Tibial nerve (tissue), 4 donors: ENCODE measurements at places on chromosomes 6 and 20. TPM values are rescaled to one million over a fixed set of nuclear protein-coding genes. Genes with fewer than 3 reads are reported as not detected.

DNA sequence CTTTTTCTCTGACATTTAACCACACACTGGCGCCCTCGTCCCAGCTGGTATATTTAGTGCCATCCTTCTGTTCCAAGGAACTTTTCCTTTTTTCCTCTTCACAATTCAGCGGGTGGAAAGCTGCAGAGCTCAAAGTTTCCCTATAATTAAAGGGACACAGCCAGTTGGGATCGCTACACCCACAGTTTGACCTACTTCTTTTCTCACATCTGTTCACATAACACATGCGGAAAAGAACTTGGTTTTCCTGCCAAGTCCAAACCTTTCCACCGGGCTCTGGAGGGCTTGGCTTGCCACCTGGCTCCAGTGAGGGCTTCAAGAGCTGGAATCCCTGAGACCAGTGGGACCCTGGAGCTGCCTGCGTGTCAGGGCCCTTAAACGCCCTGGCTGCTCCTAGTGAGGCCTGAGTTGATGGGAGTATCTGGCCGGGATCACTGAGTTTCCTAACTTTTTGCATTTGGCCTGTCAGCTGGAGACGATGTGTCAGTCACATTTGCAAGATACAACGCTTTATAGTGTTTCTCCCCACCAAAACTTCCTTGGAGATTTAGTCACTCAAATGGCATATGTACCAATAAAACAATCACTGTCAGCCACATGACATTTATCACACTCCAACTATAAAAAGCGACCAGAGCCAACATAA, 176.0 kb downstream of the SASH1 start:
- peak; percentile 49 for DNase-seq

GRCh38 chr6:45069091-45069490, 259.0 kb upstream of the RUNX2 start:
- DNase-seq, result no peak

PLCB1 gene
- total RNA-seq, result 34.7 TPM

DNA sequence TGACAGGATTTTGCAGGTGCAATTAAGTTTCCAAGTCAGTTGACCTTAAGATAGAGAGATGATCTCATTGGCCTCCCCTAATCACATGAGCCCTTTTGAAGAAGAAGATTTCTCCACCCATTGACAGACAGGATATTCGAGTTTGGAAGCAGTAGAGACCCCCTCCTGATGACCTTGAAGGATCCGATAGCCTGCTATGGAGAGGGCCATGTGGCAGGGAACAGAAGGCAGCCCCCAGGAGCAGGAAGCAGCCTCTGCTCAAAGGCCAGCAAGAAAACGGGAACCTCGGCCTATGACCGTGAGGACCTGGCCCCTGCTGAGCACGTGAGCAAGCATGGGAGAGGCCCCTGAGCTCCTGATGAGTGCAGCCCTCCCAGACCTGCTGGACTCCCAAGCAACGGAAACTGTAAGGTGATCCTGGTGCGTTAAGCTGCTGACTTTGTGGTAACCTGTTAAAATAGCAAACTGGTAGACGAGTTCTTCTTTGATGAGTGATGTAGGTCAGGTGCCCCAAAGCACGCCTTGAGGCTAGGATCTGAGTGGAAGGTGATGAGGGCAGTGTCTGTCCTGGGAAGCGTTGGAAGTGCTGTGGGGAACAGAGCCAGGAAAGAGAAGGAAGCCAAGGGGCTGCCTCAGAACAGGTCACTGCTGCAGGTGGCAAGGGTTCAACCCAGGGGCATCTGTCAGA, 18.5 kb upstream of the TUBB2A start:
- no peak for DNase-seq

DNA sequence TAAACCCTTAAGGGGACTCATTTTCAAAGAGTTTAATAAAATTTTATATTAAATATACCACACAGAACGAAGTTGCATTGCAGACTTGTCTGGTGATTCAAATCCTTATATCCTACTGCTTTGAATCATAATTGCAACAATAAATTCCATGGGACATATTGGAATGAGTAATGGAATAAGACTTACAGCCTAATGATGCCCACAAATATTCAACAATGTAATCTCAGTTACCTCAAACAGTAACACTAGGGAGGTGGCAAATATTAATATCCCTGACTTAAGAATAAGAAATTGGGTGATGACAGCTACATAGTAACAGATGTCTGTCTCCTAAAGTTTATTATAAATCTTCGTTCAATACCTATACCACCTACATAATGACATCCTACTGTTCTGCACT, 52.6 kb downstream of the BMP5 start:
- no peak for DNase-seq

GRCh38 chr20:39282619-39283092, 320.5 kb downstream of the DHX35 start:
- DNase-seq, result no peak

DNA sequence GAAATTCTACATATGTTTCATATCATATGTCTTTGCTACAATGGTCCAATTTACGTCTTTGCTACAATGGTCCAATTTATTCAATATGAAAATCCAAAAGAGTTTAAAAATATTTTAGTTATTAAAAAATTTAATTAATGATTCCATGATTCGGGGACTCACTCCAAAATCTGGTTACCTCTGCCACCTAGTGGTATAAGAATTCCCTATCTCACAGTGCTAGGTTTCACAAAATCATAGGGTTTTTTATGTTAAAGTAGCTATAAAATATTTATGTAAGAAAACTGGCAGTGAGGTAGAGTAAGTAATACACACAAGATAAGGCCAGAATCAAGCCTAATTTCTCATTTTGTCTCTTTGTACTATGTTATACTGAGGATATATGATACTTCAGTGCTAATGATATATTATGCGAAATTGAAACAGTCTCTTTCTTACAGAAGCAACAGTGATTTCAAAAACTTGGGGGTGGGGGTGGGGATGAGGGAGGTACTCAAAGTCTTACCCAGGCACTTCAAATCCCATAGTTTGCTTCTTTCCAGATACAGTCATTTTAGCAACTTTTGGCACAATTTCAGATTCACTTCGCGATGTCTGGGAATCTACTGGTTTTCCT, 52.3 kb downstream of the HBS1L start:
- no peak for DNase-seq

DNA sequence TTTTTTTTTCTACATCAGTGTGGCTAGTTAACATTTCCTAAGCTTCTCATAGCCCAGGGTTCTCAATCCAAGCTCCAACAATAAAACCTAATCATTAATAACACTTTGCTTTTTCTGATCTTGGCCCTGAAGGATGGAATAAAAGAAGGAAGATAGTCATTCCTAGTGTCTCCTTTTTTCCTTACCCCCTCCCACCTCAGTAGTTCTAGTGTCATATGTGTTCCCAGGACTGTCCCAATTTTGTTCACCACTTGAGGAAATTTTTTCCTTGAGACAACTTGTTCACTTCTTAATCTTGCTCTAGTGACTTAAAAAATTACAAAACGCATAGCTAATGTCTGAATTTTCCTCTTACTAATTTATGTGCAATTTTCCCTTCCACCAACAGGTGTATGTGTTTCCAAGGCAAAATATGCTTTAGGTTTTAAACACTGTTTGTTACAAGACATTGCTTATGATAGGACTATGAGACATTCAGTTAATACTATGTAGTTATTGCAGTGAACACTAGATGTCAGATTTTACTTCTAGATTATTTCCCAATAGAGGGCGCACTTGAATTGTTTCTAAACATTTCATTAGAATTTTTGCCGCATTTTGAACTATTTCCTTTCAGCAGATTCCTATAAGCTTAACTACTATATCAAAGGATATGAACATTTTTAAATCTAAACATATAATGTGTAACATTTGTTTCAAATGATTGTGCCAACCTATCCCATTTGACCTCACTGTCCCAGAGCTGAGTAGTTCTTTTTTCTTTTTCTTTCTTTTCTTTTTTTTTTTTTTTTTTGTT, 18.5 kb upstream of the C6orf141 start:
- no peak for DNase-seq

DNA sequence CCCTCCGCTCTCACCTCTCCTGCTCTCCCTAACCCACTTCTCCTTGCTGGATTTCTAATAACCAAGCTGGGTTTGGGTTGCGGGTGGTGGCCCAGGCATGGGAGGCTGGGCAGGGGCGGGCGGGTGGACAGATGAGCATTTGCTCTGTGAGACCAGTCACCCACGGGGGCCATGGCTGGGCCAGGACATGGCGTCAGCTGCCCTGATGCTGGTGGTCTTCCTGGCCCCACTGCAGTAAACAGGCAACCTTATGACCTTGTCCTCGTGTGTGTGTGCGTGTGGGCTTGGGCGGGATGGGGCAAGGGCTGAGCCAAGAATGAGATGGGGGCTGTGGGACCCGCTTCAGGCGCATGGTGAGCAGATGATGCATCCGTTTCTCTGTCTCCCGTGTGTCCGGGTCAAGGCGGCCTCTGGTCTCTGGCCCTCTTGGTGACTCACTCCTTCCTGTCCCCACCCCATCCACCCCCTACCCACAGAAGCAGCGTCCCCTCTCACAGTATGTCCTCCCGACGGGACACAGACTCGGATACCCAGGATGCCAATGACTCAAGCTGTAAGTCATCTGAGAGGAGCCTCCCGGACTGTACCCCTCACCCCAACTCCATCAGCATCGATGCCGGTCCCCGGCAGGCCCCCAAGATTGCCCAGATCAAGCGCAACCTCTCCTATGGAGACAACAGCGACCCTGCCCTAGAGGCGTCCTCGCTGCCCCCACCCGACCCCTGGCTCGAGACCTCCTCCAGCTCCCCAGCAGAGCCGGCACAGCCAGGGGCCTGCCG, 41.4 kb upstream of the MYL9 start:
- DNase-seq, result no peak

DNA sequence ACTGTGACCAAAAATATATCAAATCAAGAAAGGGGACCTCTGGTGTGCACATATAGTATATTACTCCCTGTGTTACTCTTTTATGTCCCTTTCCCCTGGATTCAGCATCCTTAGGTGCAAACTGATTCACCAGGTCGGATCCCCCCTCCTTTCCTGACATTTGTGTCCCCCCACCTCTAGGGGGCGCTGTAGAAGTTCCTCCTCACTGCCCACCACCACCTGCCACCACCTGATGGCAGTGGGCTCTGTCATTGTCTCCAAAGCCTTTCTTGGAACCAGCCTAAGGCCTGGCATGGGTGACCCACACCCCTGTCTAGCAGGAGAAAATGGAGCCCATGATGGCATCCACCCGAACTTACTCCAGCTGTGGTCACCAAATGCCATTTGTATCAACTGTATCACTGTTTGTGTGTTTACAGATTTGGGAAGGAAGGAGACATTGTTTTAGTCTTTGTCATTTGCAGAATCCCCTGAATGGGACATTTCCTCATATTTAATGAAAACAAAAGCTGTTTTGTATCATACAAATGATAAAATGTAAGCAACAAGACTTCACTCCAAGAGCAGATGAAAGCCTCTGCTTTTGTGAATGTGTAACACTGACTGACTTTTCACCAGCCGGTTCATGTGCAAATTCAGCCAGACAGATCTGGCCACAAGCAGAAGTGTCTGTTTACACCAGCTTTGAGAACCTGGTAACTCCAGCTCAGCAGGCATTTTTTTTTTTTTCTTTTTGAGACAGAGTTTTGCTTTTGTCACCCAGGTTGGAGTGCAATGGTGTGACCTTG, 66.2 kb downstream of the ARMC2 start:
- no peak for DNase-seq

GRCh38 chr6:163964789-163965188, 550.3 kb downstream of the QKI start:
- no peak for DNase-seq

ARHGAP18 gene
- total RNA-seq, result 11.0 TPM

GRCh38 chr6:26173836-26174145, 86.6 kb downstream of the HFE start:
- no peak for DNase-seq

CRISP3 gene
- total RNA-seq, result not detected

MLN gene
- not detected for total RNA-seq

ZBTB22 gene
- total RNA-seq, result 18.1 TPM

DNA sequence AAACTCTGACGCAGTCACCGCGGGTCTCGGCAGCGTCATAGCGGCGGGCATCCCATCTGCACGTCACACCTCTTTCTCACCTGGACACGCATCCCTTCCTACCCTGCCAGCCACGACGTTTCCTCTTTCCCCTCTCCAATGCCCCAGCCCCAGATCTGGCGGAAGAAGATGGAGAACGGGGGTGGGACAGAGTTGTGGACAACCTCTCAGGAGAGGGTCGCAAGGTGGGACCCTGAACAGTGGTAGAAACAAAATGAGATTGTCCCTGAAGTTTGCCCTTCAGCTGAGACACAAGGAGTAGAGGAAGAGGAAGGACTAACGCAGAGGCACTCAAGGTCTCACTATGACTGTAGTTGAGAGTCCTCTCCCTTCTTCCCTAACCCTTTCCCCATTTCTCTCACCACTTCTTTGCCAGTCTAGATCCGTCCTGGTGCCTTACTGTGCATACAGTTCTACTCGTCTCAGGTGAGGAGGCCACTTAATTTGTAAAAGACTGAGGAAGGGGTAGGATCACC, 562 bp downstream of the TRIM39 start:
- no peak for DNase-seq

PRRT1 gene
- 0.21 TPM for total RNA-seq

DNA sequence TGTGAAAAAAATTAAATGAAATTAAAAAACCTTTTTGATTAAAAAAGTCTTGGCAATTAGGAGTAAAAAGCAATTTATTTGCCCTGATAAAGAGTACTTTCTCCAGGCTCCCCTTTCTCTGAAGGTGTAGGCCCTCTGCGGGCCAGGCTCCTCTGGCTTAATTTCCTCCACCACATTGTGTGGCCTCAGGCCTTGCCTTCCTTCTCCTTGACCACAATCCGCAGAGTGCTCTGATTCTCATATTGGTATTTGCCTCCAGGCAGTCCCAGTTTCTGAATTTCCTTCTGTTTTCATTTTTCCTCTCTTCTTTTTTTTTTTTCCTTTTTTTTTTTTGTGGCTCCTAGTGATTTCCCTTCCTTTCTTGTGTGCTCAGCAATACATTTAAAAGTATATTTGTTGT, 96.4 kb downstream of the AIG1 start:
- no peak for DNase-seq

DNA sequence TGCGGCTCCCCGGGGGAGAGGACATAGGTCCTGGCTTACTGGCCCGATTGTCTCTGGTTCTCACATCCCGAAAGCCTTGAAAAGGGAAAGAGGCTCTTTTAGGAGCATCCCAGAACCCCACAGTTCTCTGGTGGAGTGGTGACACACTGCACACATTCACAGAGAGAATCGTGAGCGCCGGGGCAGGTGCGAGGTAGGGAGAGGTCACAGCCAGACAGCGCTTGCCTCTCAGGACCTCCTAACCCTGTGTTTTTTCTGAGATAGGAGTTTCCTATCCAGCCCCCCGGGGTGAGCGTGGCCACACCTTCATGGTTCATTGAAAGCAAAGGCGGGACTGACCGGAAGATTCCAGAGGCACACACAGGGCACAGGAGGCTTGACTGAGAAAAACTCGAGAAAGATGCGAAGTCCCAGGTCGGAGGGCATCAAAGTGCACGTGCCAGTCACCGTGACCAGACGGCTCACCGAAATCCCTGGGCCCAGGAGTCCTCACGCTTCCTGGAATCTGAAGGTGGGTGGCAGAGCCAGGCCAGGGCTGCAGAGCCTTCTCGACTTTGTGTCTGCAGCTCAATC, 46.5 kb upstream of the FRMD1 start:
- DNase-seq, result no peak

ATP9A gene
- total RNA-seq, result 36.1 TPM

- DNase-seq, result no peak
These were observed 55.2 kb downstream of the SLX4IP start for GRCh38 chr20:10490257-10490656.

C20orf202 gene
- not detected for total RNA-seq

- no peak for DNase-seq
These were observed 91.6 kb upstream of the DST start for GRCh38 chr6:56734335-56734734.

- peak; percentile 77 for DNase-seq
These were observed 21.3 kb upstream of the HFE start for GRCh38 chr6:26065952-26066380.

- no peak for DNase-seq
These were observed 274.1 kb upstream of the CITED2 start for GRCh38 chr6:139648430-139649000.
